Thyroid gland (tissue), 4 donors: ENCODE measurements at places on chromosomes 2 and 18.

DNA sequence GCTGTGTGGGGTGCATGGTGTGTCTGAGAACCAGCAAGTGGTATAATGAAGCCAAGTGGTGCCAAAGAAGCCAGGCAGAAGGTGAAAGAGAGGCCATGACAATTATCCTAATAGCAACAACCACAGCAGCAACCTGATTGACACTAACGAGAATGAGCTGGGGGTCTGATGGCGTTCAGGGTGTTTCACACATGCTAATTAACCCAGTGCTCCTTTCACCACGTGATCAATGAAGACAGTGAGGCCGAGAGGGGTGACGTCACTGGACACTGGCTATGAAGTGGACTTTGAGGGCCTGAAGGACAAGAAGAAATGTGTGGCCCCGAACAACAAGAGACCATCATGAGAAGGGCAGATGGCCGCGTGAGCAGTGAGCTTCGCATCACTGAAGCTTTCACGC is 364.4 kb upstream of the ID2 start:
- no peak for DNase-seq

DNA sequence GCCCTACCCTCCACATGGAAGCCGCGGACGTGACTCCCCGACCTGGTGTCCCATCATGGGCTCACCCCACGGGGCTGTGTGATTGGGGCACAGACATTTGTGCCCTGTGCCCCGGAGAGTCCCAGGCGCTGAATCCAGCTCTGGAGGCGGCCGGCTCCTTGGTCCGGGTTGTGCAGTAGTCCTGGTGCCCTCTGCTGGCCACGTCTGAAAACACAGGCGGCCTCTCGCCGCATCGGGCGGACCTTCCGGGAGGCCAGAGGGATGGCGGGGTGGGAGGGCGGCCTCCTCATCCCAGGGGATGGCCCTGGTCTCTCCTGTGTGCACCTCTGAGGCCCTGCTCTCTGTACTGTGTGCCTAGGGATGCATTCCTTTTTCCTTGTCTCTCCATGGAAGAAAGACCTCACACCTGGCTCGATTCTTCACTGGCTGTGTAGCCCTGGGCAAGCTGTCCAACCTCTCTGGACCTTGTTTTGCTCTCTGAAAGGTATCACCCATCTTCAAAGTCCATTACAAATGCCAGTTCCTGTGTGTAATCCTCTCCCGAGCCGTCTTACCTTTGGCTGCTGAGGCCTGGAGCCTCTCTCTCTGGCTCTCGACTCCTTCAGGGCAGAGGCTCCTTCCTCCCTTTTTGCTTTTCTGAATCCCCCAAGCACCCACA is 27.6 kb downstream of the CELF4 start:
- DNase-seq: peak; percentile 75

DNA sequence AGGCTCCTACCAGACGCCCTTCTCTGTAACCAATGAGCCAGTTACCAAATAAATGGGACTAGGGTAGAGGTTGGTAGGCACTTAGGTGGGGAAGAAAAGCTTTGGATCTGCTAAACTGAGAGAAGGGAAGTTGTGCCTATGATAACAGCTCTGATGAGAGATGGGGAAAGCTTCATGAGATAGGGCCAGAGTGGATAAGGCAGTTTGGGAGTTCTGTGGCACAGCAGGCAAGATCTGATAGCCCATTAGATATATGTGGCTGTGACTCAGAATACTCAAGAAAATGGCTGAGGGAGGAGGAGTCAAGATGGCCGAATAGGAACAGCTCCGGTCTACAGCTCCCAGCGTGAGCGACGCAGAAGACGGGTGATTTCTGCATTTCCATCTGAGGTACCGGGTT is 99.8 kb downstream of the PDE11A start:
- DNase-seq: no peak

DNA sequence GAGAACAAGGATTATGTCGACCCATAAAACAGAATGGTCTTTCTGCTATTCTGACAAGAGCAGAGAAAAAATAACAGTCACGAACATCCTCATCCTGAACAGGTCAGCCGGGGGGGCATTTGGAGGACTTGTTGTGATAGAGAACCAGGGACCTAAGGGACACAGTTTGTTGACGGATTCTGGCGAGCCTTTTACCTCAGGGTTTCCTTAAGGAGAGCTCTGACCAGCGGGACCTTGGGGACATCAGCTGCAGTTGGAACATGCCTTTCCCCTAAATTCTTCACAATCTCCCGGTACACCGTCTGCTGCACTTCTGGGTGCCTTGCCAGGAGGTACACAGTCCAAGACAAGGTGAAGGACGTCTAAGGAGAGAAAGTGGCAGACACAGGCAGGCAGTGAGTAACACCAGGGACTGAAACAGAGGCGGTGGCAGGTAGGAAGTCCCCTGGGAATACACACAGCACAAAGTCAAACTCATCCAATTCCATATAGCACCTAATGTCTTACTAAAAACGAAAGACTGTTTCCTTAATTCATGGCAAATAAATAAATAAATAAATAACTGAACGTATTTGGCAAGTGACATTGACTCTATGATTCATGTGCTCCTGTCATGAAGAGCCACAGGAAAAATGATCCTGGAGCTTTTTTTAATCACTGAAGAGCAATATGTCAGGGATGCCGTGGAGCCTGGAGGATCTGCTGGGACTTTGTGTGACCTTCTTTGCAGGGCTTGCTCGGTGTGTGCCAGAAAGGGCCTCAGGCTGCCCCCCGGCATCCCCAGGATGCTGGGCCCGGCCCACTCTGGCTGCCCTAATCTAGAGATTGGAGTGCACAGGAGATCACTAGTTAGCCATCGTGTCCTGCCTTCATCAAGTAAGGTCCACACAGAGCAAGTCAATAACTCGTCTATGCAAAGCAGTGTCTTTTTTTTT is 24.7 kb downstream of the CYP27C1 start:
- DNase-seq: no peak

GRCh38 chr2:208031608-208032019 is 6.3 kb upstream of the PLEKHM3 start:
- peak; percentile 55 for DNase-seq

GRCh38 chr18:3842844-3843243 is 392.9 kb downstream of the TGIF1 start:
- no peak for DNase-seq

- DNase-seq: no peak
Observed at GRCh38 chr2:59585655-59586054, 967.8 kb downstream of the BCL11A start.

DNA sequence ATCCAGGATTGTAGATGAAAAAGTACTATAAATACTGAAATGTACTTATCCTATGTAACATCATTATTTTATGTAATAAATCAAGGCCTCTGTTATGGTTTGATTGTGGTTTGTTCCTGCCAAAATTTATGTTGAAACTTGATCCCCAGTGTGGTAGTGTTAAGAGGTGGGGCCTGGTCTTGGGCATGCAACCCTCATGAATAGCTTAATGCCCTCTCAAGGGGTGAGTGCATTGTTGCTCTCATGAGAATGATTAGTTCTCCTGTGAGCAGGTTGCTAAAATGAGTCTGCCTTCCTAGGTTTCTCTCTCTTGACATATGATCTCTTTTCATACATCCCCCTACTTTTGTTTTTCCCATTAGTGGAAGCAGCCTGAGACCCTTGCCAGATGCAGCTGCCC is 915.4 kb downstream of the TSN start:
- no peak for DNase-seq

GRCh38 chr2:26170795-26171194 is 2.1 kb upstream of the GAREM2 start:
- DNase-seq: no peak

GRCh38 chr2:231929961-231930592 is 3.9 kb upstream of the NPPC start:
- DNase-seq: no peak

DNA sequence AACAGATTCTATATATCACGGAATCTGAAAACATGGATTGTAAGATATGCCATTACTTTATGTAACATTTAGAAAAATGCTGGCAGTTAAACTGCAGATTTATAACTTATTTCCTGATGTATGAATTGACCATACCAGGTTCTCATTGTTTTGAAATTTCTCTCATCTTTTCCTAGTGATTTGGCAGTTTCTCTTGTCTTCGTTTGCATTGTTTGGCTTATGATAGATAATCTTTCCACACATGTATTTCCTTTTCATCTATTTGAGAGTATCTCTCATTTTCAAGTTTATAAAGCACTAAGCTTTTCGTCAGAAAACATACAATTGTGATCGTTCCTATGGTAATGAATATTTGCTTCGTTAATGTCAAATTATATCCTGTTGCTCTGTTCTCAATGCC is 16.3 kb downstream of the NBEAL1 start:
- DNase-seq: no peak

- peak; percentile 13 for DNase-seq
Observed at GRCh38 chr2:169397697-169398096, 35.4 kb upstream of the LRP2 start.

- DNase-seq: no peak
Observed at GRCh38 chr2:183495589-183496267, 371.5 kb downstream of the NUP35 start.

DNA sequence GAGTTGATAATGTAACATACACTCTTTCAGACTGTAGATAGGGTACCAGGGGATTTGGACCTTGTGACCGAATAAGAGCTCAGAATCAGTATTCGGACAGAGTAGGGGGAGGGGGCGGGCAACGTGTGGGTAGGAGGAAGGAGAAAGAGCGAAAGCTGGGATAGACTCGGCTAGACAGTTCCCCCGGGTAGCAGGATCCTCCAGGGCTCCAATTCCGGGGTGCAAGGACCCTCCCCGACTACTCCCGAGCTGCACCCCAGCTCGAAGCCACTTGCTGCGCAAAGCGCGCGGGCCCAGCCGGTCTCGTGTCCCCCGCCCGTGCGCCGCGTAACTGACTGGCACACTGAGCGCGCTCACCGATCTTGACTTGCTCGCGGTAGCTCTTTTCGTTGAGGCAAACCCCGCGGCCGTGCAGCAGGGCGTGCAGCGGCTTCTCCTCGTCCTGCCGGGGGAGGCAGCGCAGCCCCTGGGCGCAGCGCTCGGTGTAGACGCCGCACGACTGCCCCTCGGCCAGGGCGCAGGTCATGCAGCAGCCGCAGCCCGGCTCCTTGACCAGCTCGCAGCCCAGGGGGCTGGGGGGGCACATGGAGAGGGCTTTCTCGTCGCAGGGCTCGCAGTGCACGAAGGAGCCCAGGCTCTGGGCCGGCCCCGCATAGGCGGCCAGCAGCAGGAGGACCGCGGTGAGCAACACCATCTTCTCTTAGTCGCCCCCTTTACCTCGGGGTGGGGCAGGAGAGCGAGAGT is 1.1 kb downstream of the IGFBP5 start:
- DNase-seq: peak; percentile 83

GRCh38 chr2:126862730-126863129 is 36.0 kb upstream of the TEX51 start:
- no peak for DNase-seq

DNA sequence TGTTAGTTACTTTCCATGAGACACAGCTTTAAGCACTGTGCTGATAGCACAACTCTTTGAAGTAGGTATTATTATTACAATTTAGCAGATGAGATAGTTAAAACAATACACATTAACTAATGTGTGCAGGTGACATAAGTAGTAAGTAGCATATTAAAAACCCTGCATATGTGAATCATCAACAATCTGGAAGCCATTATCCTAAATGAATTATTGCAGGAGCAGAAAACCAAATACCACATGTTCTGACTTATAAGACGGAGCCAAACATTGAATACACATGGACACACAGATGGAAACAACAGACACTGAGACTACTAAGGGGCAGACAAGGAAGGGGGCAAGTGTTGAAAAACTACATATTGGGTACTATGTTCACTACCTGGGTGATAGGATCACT is 300.3 kb upstream of the GULP1 start:
- no peak for DNase-seq

DNA sequence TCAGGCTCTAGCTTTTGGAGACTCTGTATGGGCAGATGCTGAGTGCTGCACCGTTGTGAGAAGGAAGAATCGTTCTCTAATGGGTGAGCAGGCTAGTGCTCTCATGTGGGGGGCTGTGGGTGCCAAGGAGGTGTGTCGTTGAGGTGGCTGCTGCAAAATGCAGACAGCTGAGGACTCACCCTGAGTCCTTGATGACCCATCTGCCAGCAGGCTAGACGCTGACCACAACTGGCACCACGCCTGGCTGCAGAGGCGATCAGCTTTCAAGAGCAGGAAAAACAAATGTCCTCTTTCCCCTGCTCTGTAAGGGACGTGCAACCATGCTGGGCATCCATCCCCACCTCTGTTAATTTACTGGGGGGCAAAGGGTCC is 48.2 kb downstream of the HAUS1 start:
- DNase-seq: peak; percentile 91

GRCh38 chr2:72744049-72744448 is 81.8 kb downstream of the EXOC6B start:
- no peak for DNase-seq

DNA sequence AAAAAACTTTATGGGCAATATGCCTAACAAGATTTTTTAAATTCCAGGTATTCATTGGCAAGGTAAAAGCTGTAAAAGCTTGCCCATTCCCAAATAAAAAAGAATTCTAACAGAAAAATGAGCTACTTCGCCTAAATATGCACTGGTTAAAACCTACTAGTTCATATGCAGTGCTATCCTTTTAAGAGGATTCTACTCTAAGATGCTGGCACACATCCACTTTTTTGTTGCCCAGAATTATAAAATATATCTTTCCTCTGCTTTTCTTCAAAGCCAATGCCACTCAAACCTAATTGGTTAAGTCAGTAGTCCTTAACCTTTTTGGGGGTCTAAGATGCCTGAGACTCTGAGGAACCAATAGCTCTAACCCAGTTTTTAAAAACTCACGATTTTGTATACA is 3.2 kb downstream of the XPO1 start:
- DNase-seq: no peak

GRCh38 chr2:33619028-33619427 is 19.9 kb upstream of the FAM98A start:
- DNase-seq: no peak

DNA sequence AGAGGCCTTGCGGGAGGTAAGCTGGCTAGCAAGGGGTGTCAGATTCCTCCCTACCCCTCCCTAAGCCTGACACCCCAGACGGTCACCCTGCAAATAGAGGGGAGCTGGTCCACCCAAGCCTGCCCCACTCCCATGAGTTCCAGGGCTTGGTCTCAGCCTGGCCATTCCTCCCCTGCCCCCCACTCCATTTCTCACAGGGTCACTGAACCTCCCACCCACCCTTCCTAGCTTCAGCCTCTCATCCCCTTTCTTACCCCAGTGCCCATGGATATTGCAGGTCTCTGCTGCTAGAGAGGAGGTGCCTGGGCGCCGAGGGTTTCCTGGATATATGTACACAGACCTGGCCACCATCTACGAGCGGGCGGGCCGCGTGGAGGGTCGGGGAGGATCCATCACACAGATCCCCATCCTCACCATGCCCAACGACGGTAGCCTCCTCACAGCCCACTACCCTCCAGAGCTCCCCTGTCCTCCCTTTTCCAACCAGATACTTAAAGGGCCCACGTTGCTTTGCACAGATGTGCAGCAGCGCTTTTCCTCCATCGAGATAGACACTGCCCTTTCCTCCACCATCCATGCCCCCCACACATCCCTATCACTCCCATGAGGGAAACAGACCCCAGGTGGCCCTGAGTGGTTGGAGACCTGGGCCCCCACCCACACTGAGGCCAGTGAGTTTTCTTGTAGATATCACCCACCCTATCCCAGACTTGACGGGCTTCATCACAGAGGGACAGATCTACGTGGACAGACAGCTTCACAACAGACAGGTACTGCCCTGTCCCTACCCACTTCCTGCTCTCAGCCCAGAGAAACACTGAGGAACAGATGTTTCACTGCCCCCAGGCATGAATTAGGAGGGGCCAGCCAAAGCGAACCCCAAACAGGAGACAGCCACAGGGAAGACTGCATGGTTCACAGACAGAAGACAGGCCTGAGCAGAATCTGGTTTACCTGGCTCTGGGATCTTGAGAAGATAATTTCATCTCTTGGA is 15.2 kb upstream of the ANKRD53 start:
- no peak for DNase-seq

- no peak for DNase-seq
Observed at GRCh38 chr2:169509298-169509885, at the start of gene KLHL41. TSS of gene KLHL41 (plus strand) at chr2:169509702. CDS start at chr2:169509779, 77 bp downstream.

GRCh38 chr2:86622519-86623042 is 1.1 kb downstream of the RNF103 start:
- peak; percentile 52 for DNase-seq
